ENCODE measurements at places on chromosomes 3 and 15. TPM values are rescaled to one million over a fixed set of nuclear protein-coding genes. Genes with fewer than 3 reads are reported as not detected.

THSD4 gene
- total RNA-seq: 59.5 TPM

GRCh38 chr3:9768141-9768775 lies 1.5 kb downstream of the CAMK1 start:
- no peak for DNase-seq

DNA sequence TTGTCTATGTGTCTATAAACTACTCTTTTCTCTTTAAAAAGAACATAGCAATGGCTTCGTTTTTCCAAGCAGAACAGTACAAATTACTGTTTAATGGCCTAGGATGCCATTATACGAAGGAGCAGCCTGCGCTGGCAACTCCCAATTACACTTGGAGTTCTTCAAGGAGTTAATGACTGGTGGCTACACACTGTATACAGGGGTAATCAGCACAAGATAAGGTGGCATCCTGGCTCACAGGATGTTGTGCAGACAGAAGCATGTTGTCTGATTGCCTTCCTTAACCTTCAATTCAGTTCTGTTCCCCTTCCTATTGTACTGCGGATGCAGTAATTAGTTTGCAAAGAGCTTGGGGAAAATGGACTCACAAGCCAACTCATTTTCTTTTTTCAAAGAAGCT lies 250.7 kb upstream of the ROBO2 start:
- no peak for DNase-seq

GRCh38 chr3:143574933-143575332 lies 273.3 kb downstream of the SLC9A9 start:
- DNase-seq: no peak

- DNase-seq: no peak
Measured at GRCh38 chr15:67928666-67929065, 88.8 kb upstream of the RNU6-1 start.

DNA sequence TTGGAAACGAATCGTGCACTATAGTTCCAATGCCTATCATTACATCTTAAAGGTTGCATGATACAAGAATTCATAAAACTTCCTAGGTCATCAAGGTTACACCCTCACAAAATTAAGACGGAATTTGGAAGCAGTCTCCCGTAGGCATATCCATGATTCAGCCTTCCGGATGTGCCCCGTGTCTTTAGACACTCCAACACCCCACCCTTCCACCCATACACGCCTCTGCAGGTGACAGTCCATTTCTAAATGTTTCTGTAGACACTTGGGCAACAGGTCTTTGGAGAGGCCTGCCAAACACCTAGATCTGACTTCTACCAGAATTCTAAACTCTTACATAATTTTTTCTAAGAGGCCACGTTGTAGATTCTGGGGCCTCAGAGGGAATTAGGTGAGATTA lies 49.8 kb downstream of the LDHAL6B start:
- DNase-seq: no peak

LRRIQ4 gene
- total RNA-seq: not detected

DNA sequence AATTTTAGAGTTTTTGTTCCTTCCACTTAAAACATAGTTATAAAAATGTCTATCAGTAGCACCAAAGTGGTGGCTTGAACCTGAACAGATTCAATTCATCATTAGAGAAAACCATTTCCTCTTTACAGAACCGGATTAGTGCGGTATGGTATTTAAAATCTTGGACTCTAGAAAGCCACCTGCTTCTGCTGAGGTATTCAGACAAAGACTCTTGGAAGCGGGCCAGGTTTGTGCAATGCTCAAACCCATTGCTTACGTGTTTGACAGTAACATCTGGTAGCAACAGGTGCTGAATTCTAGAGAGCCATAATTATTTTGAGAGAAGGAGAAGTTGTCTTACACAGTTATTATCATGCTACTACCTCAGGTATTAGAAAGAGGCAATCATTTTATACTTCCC lies 290.5 kb downstream of the NAALADL2 start:
- peak; percentile 55 for DNase-seq

DNA sequence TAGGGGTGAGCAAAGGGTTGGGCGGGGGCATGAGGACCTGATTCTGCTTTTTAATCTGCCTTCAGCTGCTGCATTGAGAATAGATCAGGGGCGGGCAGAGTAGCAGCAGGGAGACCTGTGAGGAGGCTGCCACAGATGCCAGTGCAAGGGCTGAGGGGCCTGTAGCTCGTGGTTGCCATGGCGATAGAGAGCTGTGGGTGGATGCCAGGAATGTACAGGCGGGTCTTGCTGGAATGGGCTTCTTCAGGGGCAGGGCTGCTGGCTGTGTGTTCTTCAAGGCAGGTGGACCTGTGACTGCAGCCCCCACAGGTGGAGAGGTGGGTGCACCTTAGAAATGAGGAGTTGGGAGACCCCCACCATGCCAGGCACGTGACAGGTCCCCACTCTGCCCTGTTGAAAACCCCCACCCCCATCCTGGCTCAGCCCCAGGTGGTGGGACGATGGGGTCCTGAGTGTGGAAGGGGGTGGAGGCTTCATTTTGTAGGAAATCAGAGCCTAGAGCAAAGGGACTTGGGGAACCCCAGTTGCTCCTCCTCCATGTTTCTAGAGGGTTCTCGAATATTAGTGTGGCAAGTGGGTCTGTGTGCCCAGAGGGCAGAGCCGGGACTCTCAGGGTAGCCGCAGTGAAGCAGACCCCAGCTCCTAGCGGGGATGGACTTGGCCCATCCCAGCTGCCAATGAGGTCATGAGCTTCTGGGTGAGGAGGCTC lies 38.3 kb downstream of the SLC6A6 start:
- no peak for DNase-seq

DNA sequence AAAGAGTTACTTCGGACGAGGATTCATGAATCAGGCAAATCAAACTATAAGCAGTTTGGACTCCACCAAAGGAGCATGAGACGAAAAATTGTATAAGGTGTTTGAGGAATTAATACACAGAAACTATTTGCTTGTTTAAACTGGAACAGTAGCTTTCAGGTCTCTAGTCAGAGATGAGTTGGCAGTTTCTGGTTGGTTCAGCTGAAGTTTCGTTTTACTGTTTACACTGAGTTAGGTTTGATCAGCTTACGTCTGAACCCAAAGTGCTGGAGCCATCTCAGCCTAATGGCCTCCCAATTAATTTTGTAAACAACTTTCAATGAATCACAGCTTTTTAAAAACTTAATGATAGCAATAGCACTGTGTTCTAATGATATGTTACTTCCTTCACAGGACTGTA lies 703.7 kb downstream of the NLGN1 start:
- DNase-seq: no peak

GRCh38 chr3:180970931-180971330 lies 18.6 kb downstream of the DNAJC19 start:
- DNase-seq: no peak

DNA sequence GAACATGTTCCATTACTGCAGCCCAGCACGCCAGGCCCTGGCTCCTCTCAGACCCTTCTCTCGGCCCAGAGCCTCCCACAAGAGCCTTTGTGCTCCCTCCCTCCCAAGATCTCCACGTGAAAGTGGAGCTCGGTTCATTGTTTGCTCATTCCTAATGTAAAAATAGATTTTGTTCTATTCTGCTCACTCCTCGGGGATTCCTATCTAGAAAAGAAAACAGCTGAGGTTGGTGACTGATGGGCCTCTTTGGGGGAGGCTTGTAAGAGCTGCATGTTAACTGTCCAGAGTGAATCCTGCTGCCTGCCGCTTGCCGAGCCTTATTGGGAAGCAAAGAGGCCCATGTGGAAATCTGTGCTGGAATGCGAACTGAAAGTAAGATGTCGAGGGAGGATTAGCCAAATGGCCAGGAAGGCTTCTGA lies 267.1 kb downstream of the LRTM1 start:
- DNase-seq: no peak

DNA sequence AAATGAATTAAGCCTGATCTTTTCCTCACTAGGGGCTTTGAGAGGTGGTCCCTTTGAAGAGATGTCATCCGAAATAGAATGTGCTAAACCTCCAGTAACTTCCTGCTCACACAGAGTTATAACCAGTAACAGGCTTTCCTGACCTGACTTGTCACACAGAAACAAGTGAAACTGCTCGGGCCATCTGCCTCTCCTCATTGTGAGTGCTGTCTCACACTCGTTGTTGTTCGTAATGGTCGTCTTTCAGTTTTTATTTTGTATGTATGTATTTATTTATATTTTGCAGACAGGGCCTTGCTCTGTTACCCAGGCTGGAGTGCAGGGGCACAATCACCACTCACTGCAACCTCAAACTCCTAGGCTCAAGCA lies 24.0 kb downstream of the ACSBG1 start:
- DNase-seq: no peak

TEX55 gene
- not detected for total RNA-seq

DNA sequence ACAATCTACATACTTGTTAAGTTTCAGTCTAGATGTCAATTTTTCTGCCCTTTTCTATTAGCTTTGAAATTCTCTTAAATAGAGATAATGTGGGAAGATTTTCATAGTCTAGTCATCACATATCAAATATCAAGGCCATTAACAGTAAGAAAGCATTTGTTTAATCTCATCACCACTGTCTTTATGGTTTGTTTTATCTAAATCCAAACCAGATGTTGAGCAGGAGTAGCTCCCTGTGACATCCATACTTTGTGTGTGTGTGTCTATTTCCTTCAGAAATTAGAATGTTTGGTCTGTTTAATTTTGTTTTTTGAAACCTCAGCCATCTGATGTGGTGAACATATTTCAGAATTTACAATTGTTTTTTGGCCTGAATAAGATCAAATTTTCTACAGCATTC lies 23.1 kb upstream of the GOLGA8B start:
- DNase-seq: no peak

GRCh38 chr3:79297245-79297960 lies 470.4 kb downstream of the ROBO1 start:
- no peak for DNase-seq

DNA sequence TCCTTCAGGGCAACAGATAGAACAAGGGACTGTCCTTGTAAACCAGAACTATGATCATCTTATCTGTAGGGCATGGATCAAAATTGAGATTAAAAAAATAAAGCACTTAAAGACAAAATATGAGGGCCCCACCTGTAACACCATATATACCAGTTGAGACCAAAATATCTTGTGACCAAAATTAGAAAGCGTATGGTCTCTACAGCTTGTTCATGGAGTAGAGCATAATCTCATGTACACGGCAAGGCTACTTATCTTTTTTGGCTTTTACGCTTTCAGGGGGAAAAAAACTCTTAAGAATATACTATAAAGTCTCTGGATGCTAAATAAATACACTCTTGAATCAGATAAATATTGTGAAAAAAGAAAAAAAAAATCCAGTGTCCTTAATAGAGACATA lies 49.3 kb downstream of the ADAMTS9 start:
- DNase-seq: no peak

- DNase-seq: no peak
Measured at GRCh38 chr15:70033109-70033508, 64.6 kb downstream of the TLE3 start.

GRCh38 chr3:52623234-52623792 lies 62.4 kb downstream of the PBRM1 start:
- no peak for DNase-seq

NLGN1 gene
- 1.3 TPM for total RNA-seq

KNG1 gene
- 1.1 TPM for total RNA-seq

DNA sequence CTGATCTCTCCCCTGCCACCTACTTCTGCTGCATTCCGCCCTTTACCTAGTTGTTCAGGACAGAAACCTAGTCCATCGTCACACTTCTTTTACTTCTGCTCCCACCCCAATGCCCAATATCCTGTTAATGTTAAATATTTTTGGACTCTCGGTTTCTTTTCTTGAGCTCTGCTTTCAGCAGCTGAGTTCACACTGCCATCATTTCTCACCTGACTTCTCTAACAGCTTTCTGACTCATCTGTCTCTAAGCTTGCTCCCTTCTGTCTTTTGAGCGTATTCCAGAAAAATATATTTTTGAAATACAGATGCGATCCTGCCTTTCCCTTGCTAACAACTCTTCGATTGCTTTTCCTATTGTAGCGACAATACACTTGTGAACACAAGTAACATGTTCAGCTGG lies 183.4 kb downstream of the KLHL25 start:
- DNase-seq: no peak

DNA sequence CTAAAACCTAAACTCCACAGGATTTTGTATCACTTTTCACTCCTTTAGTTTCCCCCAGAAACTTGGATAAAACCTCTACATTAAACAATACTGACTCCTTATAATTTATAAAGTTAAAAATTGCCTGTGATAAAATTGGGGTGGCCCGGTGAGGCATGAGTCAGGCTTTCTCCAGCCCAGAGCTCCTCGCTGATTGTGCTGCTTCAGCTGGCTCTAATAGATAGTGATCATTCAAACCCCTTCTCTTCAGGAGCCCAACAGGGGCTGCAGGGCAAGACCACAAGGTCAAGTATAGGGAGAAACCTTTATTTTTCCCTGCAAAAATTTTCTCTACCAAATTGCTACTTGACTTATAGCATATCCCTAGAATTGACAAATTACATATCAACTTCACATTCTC lies 308.2 kb downstream of the PLCL2 start:
- DNase-seq: no peak

DNA sequence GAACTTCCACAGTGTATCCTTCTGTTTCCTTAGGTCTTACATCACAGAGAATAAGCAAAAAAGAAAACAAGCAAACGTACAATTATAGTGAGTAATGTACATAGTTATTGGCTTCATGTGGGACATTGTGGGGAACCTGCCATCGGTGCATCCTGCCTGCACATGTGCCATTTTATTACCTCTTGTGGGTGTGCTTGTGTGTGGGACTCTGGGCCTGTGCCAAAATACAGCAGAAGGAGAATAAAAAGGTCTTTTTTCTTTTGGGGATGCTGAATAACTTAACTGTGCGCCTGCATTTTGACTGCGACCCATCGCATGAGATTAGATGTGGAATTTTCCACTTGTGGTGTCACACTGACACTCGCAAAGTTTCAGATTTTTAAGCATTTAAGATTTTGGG lies 169.6 kb upstream of the DCBLD2 start:
- DNase-seq: no peak

DNA sequence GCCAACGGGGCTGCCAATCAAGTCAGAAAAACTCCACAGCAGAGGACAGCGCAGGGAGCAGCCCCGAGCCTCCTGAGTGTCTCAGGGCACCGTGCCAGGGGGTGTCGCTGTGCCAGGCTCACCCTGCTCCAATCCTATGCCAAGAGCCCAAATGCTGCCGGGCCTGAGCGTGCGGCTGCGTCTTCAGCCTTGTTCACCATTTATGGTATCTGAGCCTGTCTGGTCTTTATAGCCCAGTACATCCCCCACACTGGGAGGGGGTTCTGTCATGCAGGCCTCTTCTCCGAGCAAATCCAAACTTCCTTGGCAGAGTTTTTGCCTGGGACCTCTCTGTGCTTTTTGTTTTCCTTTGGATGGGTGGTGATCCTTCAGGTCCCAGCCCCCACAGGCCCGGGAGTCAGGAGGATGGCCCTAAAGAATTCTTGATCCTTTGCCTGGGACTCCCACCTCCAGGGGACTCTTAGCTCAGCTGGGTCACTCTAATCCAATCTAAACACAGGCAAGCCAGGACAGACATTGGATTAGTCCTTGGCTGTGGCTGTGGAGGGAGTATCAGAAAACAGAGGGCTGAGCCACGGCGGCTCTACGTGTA lies 135.1 kb upstream of the HACD2 start:
- DNase-seq: no peak

GRCh38 chr15:82805994-82806406 lies at the start of gene FSD2:
TSS of gene FSD2 (minus strand) at chr15:82806069. CDS start at chr15:82787390, 18,679 bp downstream.
- peak; percentile 68 for DNase-seq

GRCh38 chr3:100563652-100564211 lies 45.7 kb upstream of the ADGRG7 start:
- no peak for DNase-seq

- DNase-seq: no peak
Measured at GRCh38 chr3:135239615-135239884, 444.5 kb downstream of the EPHB1 start.
